Inflammatory macrophage (primary cell): ENCODE measurements at places on chromosomes 7 and 10.

DNA sequence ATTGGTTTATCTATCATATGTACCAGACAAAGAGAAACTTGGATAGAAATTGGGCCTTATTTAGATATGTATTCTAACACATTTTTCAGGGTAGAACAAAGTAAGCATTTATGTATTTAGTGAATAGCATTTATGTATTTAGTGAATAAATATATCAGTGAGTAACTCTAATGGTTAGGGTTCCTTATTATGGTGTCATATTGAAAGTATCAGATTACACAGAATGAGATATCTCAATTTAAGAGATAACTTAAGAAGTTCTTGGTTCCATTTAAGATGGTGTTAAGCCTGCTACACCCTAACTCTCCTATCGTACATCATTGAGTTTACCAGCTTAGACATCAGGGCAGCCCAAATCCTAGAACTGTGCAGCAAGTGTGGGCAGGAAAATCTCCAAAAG is 35.9 kb upstream of the DMTF1 start:
- DNase-seq = no peak

- no peak for DNase-seq
These were observed 200.3 kb downstream of the GALNT17 start for GRCh38 chr7:71332207-71332606.

- DNase-seq = no peak
These were observed 1676.7 kb downstream of the REEP3 start for GRCh38 chr10:65197935-65198334.

- DNase-seq = peak; percentile 27
These were observed 157.3 kb upstream of the PPP2R2D start for GRCh38 chr10:131743190-131744151.

DNA sequence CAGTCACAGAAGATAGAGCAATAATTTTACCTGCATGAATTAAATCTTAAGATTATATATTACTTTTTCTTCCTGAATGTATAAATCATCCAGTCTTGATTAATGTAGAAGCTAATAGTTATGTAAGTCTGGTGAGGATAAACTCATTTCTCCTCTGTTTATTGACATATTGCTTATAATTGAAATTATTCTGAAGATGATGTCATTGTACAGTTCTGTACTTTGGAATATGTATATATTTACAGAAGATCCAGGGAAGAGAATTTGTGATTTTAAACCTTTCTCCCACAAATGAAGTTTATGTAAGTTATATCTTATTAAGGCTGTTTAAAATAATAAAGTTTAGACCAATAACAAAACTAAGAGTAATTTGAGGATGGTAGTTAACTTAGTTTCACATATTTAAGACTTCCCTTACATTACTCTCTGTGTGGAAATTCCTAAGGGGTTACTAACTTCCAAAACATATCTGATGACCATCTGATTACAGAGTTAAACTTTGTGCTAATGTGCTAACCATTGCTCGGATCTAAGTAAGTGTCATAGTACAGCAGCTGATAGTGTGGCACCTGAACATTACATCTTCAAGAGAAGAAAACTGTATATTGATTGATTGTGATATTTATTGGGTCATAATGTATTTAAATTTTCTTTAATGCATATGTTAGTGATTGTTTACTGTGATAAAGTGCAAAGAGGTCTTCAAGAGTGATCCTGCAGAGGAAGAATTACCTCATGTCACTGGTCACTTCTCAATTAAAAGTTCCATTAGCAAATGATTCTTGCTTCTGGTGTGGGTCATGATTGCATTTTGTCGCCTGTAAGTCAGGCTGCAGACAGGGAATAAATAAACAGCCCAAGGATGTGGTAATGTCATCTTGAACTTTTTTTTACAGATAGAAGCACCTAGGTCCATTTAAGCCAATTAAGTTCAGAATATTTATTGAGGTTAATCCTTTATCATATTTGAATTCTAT is 96.9 kb downstream of the UBE3C start:
- no peak for DNase-seq

GRCh38 chr7:40506158-40506557 is 371.4 kb downstream of the SUGCT start:
- no peak for DNase-seq

GRCh38 chr7:157686285-157686894 is 349.6 kb downstream of the DNAJB6 start:
- no peak for DNase-seq

GRCh38 chr7:155918720-155919390 is 106.6 kb upstream of the SHH start:
- DNase-seq = no peak
